ENCODE measurements at places on chromosomes 13 and 19. TPM values are rescaled to one million over a fixed set of nuclear protein-coding genes. Genes with fewer than 3 reads are reported as not detected.

Gene GJB6
- not detected for total RNA-seq

Gene ENOX1
- 2.0 TPM for total RNA-seq

Gene ZNF574
- 11.8 TPM for total RNA-seq

Gene KANK3
- 49.0 TPM for total RNA-seq

Gene TBXA2R
- 4.9 TPM for total RNA-seq

Gene GSX1
- not detected for total RNA-seq

Gene TUBA3C
- not detected for total RNA-seq
